Retinal pigment epithelial cell (primary cell): ENCODE measurements at places on chromosomes 1 and 21.

DNA sequence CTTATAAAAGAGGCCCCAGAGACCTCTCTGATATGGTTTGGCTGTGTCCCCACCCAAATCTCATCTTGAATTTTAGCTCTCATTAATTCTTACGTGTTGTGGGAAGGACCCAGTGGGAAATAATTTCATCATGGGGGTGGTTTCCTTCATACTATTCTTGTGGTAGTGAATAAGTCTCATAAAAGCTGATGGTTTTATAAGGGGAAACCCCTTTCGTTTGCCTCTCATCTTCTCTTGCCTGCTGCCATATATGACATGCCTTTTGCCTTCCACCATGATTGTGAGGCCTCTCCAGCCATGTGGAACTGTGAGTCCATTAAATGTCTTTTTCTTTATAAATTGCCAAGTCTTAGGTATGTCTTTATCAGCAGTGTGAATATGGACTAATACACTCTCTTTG is 22.5 kb upstream of the NEK7 start:
- DNase-seq: no peak

DNA sequence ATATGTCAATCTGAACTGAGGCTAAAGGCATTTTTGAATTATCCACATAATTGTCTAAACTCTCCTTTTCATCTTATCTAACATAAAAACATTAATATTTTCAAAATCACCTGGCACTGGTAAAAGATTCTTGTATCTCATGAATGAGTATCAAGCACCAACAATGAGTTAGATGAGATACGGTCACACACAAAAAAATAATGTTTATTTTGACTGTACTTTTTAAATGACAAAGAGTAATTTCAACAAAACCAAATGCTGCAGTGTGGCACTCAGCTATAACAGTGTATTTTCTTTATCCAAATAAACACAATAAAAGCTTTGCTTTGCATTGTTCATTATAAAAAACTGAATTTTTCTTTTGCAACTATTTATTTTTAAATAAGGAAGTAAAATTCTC is 59.5 kb downstream of the EIF4G3 start:
- DNase-seq: no peak

- DNase-seq: no peak
Measured at GRCh38 chr1:9835758-9836631, 12.2 kb upstream of the CLSTN1 start.

DNA sequence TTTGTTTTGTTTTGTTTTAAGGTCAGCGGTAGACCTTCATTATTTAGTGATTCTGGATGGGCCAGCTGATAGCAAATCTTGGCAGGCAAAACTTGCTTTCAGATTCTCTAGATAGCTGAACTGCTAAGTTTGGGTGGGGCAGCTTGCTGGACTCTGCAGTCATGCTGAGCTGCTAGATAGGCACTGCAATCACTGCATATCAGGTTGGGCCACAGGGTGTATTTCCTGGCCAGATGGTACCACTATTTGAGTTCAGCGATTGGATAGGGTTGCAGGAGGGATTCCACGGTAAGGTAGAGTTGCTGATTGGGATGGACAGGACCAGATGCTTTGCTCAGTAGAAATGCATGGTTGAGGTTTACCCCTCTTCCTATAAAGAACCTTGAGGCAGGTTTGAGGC is 579.3 kb upstream of the ADGRL4 start:
- no peak for DNase-seq

GRCh38 chr21:26550326-26550725 is 22.8 kb downstream of the CYYR1 start:
- no peak for DNase-seq

DNA sequence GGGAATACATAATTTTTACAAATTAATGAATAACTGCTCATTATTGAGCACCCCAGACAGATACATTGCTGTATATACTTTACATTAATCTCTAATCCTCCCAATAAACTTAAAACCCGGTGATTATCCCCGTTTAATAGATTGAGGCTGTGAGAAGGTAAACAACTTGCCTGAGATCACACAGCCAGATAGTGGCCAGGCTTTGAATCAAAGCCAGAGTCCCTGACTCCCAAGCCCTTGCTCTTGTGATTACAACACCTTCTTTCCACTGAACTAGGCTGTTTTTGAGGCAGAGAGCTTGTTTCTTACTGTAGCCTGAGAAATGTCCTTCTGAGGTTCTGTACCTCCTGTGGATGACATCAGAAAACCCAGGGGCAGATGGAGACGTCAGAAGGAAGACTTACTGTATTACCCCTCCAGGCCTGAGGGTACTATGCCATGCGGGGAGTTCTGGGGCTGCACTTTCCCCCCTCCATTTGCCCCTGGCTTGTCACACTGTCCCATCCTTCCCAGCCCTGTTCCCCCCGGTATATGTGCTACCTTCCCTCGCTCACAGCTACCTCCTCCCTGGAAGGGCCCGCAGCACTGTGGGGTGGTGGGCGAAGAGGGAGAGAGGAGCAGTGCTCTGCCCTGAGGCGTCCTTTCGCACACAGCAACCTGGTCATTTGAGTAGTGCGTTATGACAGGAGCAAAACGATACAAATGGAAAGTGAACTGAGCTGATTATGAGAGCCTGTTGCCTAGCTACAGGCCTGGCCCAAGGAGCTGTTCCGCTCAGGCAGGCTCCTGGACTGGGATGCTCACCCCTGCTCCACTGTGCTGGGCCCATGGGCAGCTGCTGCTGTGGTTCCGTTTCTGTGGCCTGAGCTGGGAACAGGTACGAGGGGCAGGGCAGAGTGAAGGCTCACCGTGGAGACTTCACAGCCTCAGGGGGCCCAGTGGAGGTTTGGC is 4.6 kb downstream of the KCNC4 start:
- DNase-seq: no peak

- DNase-seq: no peak
Measured at GRCh38 chr1:114037962-114038816, 58.9 kb downstream of the OLFML3 start.

- DNase-seq: no peak
Measured at GRCh38 chr1:88877382-88877825, 14.0 kb downstream of the GTF2B start.

GRCh38 chr1:67431869-67432578 is 1.8 kb upstream of the SERBP1 start:
- DNase-seq: no peak

DNA sequence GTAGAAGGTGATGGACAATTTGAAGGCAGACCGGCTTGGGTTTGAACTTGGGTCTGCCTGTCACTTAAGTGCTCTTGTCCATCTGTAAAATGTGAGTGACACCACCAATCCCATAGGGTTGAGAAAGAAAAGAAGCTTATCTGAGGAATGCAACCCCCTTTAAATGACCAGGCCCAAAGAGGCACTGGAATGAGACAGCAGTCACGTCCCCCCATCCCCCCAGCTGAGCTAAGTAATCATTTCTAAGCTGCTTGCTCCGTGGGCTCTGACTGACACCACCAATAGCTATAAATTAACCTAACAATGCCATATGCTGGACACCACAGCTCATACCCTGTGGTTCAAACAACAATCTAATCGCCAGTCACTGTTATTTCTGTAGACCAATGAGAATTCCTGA is 15.1 kb downstream of the LCA5L start:
- DNase-seq: peak; percentile 48

- peak; percentile 5 for DNase-seq
Measured at GRCh38 chr1:65717815-65718454, 74.8 kb upstream of the PDE4B start.

DNA sequence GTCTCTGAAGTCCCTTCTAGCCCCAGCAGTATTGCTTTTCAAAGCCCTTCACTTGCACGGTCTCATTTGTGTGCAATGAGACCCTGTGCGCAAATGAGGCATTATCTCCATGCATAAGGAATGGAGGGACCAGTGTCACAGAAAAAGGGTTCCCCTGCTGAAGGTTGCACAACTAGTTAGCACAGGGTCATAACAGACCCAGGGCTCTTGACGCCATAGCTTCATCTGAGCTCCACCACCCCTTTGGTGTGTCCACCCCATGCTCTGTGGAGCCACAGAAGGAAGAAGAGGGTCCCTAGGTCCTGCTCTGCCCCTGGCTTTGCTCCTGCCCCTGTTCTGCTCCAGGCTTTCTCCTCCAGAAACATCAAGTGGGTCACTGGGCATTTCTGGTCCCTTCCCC is 12.6 kb downstream of the SH2D2A start:
- DNase-seq: no peak

- no peak for DNase-seq
Measured at GRCh38 chr1:42845866-42846256, 552 bp upstream of the ZNF691 start.

- no peak for DNase-seq
Measured at GRCh38 chr1:159008744-159009188, 941 bp upstream of the IFI16 start.

DNA sequence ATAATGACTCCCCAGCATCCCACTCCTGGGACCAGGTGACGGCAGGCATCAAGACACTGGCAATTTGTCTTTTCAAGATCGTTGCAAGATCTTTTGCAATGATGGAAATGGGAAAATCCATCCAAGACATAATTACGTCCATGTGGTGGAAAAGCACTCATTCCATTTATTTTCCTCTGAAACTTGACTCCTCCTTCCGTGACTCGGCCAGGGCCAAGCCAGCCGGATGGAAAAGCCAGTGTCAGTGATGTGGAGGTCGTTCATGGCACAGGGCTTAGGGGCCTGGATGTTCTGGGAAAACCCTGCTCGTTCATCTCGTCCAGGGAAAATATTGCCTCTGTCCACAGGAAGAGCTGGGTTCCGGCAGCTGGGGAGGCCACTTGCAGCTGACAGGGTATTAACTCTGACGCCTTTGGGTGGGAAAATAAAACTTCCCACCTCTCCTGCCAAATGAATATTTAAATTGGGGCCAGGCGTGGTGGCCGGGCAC is 46.2 kb downstream of the C1orf198 start:
- DNase-seq: no peak

DNA sequence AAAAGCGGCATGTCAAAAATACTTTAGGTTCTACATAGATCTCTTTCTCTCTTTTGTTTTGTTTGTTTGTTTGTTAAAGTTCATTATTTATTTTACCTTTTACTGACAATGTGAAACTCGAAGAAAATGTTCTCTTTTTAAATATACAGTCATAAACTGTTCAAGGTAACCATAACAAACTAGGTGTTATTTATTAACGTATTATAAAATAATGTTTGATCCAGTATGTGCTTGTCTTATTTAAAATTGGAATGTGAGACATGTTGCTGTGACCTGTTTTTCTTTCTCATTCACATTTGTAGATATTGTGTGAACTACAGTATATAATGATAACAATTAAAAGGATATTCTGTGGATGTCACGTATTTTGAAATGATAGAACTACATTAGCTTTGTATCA is 5.9 kb upstream of the LEPR start:
- DNase-seq: no peak

DNA sequence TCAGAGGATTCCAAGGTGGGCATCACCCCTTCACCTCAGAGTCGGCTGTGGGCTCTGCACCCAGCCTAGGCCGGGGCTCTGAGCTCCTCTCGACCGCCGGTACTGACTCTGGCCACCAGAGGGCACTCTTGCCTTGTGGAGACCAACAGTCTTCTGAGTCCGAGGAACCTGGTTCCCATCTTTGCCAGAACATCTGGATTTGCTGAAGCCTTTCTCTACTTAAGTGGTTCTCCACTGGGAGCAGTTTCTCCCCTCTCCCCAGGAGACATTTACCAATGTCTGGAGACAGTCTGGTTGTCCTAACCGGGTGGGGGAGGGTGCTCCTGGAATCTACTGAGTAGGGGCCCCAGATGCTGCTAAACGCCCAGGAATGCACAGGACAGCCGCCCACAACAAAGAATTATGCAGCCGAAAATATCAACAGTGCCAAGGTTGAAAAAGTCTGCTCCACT is 9.4 kb downstream of the ETV3L start:
- DNase-seq: peak; percentile 10

- DNase-seq: no peak
Measured at GRCh38 chr1:98027103-98027705, 106.4 kb upstream of the DPYD start.

GRCh38 chr1:77986810-77987209 is 7.9 kb upstream of the FUBP1 start:
- no peak for DNase-seq

- no peak for DNase-seq
Measured at GRCh38 chr1:214282630-214283242, 1.8 kb downstream of the SMYD2 start.

DNA sequence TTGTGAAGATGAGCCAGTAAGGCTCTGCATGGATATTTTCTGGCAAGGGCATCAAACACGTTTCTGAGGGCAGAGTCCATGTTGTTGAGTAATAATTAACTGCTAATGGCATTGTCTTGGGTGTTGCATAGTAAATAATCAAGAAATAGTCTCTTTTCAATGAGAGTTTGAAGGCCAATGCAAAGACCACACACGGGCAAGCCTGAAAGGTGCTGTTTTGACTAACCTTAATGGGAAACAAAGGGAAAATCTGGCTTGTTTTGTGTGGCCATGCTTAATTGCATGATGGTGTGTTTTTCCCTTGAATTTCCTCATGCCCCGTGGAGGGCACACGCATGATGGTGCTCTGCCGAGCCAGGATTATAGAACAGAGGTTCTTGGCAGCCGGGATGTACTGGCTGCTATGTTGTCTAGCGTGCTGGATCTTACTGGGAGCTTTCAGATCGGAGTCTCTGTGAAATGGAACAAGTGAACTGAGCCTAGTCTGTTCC is 127.6 kb downstream of the NOS1AP start:
- DNase-seq: no peak

DNA sequence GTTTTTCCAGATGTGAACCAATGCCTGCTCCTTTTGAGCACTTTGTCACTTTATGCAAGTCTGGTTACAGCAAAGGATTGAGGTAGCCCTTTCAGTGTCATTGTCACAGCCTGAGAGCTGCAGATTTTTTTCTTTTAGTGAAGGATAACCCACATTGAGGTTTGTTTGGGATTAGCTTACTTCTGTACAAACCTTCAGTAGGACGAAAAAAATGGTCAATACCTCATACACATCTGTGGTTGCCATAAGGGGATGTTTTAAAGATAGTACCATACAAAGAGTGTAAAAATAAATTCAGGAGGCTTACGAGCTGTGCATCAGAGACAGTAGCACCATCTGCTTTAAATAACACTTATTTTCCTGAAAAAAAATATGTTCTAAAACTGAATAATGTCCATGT is 566.0 kb downstream of the AJAP1 start:
- DNase-seq: no peak

GRCh38 chr1:241485554-241485992 is 34.0 kb downstream of the FH start:
- no peak for DNase-seq

DNA sequence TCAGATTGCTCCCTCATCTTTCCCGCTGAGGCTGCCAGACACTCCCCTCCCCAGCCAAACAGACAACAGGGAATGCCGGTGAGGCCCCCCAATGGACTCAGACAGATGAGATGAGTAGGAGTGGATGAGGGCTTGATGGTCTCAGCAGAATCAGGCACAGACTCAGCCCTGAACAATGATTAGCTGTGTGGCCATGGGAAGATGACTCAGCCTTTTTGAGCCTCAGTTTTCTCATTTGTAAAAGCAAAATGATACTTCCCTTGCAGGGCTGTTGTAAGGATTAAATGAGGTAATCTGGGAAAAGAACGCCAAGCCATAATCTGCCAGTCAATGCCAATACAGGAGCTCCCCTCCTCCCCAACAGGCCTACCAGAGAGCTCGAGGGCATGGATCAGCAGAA is 12.4 kb downstream of the C1orf198 start:
- DNase-seq: no peak
